WERI-Rb-1 (cell line): ENCODE measurements at places on chromosomes 11 and 22.

DNA sequence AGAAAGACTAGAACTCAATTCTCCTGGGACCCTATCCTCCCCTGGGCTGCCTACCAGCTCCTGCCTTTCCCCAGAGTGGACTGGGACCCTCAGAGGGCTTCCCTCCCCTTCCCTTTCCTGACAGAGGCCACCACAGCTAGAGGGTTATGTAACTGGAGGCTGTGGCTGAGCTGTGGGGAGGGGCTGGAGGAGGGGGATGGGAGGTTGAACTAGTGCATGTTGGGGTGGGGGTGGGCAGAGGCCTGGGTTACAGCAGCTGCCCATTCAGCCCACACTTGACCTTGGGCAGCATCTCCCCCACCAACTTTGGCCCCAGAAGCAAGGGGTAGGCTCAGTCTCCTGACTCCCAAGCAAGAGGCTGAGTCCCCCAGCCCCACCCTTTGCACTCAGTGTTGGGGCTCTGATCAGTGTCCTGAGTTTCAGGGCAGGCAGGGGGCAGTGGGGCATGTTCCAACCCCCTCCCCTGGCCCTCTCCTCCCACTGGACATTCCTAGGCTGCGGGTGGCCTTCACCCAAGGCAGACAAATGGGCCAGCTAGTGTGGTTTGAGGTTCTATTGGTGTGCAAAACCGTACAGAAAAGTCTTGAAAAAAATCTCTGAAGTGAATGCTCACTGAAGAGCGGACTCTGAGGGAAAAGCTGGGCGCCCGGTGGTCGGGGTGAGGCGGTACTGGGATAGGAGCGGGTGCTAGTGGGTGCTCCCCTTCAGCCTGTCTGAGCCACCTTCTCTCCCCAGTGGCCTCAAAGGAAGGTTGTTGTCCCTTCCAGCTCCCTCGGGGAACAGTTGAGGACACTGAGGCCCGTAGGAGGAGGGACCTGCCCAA, 3.8 kb downstream of the KCNC1 start:
- no peak for DNase-seq

GRCh38 chr11:113168354-113169342, 145.7 kb upstream of the TTC12 start:
- no peak for DNase-seq

DNA sequence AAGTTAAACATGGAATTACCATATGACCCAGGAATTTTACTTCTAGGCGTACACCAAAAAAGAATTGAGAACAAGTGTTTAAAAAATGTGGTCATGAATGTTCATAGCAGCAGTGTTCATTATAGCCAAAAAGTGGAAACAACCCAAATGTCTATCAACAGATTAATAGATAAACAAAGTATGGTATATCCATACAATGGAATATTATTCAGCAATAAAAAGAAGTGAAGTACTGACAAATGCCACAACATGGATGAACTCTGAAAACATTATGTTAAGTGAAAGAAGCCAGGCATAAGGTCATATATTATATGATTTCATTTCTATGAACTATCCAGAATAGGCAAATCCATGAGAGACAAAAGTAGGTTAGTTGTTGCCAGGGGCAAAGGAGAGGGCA, 141.7 kb upstream of the NAV2 start:
- no peak for DNase-seq

DNA sequence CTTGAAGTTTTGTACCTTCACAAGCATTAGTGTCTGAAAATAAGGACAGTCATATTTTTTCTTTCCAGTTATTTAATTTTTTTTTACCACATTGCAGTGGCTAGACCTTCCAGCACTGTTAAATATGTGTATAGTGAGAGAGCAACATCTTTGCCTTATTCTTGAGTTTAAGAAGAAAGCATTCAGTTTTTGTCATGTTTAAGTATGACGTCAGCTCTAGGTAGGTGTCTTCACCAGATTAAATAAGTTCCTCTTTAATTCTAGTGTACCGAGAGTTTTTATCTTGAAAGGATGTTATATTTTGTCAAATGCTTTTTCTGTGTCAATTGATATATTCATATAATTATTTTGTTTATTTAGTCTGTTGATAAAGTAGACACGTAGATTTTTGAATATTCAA, 258.8 kb downstream of the FAM181B start:
- DNase-seq = no peak

DNA sequence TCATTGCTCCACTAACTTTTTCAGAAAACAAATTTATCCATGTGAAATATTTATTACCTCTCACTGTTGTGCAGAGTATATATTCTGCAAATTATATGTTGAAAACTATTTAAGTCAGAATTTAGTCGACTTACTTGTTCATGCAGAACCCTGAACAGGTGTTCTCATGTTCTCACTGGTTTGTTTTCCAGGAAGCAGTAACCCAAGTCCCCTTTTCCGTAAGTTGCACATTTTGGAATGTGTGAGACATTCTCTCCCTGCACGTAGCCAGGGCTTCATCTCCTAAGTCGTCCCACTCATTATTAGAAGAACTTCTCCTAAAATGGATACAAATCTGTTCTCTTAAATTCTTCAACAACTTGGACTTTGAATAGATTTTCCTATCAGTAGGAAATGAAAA, 524.9 kb downstream of the CNTN5 start:
- DNase-seq = no peak
